HT-29 (cell line): ENCODE measurements at places on chromosomes 1 and 21.

- no peak for DNase-seq
These were observed 74.4 kb upstream of the TMPRSS2 start for GRCh38 chr21:41582298-41582840.

DNA sequence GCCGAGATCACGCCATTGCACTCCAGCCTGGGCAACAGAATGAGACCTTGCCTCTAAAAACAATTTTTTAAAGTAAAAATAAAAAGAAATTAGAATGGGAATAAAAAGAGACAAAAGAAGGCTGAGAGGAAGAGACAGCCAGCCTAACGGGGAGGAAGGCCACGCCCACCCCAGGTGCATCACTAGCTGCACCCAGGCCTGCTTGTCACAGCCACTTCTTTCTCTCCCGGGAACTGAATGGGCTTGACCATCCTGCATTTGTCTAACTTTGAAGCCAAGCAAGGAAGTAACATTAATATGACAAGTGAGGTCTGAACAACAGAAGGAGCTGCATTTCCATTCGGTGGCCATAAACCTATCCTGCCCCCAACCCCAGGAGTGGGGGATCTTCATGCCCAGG lies 20.8 kb upstream of the EFNA1 start:
- DNase-seq = no peak

- DNase-seq = no peak
These were observed 6.5 kb downstream of the RNF207 start for GRCh38 chr1:6212193-6212959.

- no peak for DNase-seq
These were observed 37.7 kb downstream of the KCNN3 start for GRCh38 chr1:154832384-154832783.

DNA sequence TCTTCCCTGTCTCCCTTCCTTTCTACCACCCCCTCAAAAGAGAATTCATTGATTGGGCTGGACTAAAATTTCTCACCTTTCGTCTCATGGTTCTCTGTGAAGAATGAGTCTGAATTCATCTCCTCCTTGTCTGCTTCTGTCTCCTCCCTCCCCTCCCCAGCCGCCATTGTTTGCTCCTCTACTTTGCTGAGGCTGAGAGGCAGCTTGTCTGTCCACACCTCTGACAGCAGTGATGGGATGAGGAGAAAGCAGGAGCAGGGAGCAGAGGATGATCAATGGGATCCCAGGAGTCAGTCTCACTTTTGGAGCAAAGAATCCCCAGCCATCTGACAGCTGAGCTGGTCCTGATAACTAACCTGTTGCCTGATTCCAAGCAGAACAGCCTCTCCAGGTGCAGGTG lies 2.5 kb downstream of the ILDR2 start:
- DNase-seq = no peak

- DNase-seq = no peak
These were observed 7.1 kb downstream of the CHRNB2 start for GRCh38 chr1:154574716-154575115.

DNA sequence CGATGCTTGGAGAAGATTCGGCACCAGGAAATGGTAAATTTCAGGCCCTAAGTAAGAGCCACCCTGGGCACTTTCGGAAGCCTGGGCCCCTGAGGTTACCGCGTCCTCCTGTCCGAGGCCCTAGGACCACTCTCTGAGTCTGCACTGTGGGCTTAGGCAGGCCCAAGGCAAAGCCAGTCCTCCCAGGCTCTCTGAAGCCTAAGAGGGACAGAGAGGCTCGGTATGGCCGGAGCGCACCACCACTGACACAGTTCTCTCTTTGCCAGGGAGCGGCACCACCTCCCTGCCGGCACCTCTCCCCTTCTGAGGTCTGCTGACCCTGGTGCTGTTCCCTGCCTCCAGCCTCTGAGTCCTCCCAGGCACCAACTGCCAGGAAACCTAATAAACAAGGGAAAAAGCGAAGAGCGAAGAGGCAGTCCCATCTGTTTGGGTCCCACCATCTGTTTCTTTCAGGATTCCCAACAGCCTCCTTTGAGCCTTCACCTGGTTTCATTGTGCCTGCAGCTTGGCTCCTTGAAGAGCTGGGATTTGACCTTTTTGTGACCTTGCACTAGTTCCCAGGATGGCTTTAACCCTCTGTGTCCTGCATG lies 57.7 kb downstream of the VWA5B1 start:
- DNase-seq = no peak

DNA sequence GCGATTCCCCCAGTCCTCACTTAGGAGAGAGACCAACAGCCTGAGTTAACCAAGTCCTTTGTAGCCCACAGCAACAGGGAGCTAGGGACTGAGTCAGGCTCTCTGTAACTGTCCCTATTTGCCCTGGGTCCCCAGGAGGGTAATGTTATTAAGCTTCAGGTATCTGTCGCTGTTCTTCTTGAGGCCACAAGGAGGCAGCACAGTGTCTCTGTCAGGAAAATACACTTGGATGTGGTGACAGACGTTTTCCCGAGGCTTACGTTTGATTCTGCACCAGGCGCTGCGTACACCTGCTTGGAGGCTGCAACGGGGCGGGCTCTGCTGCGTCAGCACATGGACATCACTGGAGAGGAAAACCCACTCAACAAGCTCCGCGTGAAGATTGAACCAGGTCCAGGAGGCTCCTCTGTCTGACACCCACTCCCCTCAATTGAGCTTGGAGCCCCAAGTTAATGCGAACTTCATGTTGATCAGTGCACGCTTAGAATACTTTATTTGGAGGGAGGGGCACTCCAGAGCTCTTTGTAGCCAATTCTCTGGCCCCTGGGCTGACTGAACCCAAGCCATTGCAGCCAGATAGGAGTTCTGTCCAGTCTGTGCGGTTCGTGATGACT lies 10.7 kb upstream of the ELF3 start:
- peak; percentile 72 for DNase-seq

DNA sequence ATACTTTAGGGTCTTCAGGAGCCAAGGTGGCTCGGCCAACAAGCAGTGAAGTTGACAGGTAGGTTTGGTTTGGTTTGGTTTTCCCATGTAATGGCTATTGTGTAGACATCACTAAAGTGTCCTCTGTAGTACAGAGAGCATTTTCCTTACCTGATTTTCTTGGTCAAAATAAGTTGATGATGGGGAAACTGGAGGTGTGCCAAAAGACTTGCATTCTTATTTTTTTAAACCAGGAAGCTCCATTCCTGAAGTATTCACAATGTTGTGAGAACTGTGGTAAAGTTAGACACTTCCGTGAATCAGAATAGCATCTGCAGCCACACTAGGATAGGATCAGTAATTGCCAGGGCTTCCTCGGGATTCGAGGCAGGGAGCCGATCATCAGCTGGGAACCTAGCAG lies 2.9 kb downstream of the ZBTB37 start:
- DNase-seq = no peak

DNA sequence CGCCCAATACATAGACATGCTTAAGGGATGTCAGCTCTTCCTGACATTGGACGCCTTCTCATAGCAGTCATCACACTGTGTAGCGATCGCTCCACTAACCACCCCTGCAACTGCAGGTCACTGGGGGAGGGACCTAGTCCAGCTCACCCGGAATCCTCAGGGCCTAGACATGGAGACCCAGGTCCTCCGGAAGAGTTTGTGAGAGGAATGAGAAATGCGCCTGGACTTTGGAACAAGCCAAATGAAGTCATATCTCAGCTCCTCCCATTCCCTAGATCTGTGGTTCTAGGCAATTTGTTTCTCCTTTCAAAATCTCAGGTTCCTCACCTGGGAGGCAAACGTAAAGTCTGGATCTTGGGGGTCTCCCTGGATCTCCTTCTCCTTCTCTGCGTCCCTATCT lies 253.3 kb downstream of the KAZN start:
- no peak for DNase-seq
